ENCODE measurements at places on chromosomes 5 and 9.

GRCh38 chr5:177103523-177104253, 17.0 kb downstream of the FGFR4 start:
- ATAC-seq, result no peak

GRCh38 chr5:169788168-169788567, 151.1 kb downstream of the DOCK2 start:
- ATAC-seq, result no peak

GRCh38 chr5:150261231-150261630, 28.3 kb downstream of the CAMK2A start:
- ATAC-seq, result no peak

DNA sequence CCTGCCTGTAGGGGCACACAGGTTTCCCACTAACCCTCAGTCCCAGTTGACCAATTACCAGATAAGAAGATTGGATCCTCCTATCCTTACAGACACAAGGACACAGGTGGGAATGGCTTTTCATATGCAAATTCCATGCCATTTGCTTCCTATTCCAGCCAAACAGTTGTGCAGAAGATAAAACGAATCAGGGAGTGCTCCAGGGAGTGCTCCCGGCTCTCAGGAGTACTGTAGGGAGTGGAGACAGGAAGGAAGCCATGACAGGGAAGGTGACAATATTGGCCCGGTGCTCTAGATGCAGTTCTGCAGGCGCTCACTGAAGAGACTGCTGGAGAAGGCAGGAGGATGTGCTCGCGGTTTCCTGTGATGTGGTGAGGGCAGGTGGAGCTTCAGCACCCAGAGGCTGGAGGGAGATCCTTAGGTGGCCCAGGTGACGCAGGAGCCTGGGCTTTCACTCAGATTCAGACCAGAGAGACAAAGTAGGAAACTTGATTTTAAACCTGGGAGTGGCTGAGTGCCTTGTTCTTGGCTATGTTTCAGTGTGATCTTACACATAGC, 260.0 kb downstream of the AUH start:
- ATAC-seq, result no peak

GRCh38 chr5:147743678-147744374, 38.7 kb downstream of the JAKMIP2 start:
- no peak for ATAC-seq

DNA sequence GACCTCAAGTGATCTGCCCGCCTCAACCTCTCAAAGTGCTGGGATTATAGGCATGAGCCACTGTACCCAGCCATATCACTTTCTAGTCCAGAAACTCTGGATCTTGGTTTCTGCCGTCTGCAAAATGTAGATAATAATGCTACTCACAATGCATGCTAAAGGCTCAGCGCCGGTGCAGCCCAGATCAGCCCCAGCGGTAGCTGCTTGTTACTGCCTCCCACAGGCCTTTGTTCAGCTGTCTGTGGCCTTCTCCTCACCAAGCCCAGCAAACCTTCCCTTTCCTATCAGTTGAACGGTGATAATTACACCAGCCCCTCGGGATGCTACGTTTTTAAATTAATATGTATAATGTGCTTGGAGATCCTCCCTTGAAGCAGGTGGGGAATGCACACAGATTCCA, 26.2 kb upstream of the MSX2 start:
- no peak for ATAC-seq

GRCh38 chr5:6321078-6321477, 57.3 kb downstream of the MED10 start:
- ATAC-seq, result no peak

- no peak for ATAC-seq
Measured at GRCh38 chr9:23945897-23946296, 119.9 kb upstream of the ELAVL2 start.

DNA sequence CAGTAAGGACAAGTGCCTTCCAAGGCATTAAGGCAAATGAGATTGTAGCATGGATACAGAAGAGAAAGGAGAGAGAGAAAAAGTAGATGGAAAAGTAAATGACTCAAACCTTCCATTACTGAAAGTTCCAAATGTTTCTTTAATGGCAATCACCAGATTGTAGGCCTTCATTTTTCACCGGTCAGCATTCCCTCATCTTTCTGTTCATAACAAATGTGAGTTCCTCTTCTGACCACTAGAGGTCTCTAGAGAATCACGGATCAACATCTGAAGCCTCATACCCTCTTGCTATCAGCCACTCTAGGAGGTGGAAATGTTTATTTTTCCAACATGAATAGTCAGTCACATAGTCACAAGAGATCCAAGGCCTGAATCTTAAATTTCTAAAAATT, 73.6 kb upstream of the RPS23 start:
- peak; percentile 73 for ATAC-seq

GRCh38 chr5:172754596-172755356, 16.2 kb downstream of the DUSP1 start:
- ATAC-seq, result no peak

GRCh38 chr5:141371572-141372475, 1.8 kb downstream of the PCDHGB3 start:
- no peak for ATAC-seq

- ATAC-seq, result peak; percentile 40
Measured at GRCh38 chr5:67770431-67771025, 445.0 kb upstream of the PIK3R1 start.

- no peak for ATAC-seq
Measured at GRCh38 chr5:125057912-125058826, 311.7 kb upstream of the ZNF608 start.

GRCh38 chr5:62000646-62001045, 305.4 kb upstream of the KIF2A start:
- ATAC-seq, result no peak

GRCh38 chr5:14706615-14707021, 42.1 kb downstream of the OTULIN start:
- no peak for ATAC-seq

DNA sequence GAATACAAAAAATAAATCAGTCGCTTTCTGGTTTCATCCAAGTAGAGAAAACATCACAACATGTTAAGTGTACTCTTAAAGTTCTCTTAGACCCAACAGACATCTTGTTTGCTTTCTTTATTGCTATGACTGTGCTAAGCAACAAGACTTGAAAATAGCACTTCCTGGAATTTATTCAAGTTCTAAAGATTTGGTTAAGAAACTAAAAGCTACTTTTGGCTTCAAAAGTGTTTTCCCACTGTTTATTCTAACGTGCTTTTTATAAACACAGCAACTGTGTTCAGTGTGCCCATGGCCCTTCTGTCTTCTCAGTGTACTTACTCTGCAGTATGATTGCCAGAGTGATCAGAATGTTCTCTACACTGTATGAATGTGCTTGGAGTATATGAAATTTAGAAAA, 109.8 kb downstream of the GIN1 start:
- ATAC-seq, result no peak

DNA sequence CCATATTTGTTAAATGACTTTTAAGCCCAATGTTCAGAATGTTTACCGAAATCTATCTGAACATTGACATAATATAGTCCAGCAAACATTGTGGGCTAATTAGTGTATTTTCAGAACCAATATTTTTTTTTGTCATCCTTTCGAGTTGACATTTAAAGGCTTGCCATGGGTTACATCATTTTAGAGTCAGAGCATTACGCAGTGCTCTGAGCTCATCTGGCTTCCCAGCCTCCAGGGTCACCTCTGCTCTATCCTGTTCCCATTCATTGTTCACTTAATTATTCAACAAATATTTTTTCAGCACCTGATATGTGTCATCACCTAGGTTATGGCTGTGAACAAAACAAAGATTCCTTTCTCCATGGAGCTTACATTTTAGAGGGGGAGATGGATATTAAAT, 80.2 kb downstream of the SREK1 start:
- no peak for ATAC-seq

GRCh38 chr5:174412374-174412773, 312.0 kb upstream of the MSX2 start:
- ATAC-seq, result no peak

DNA sequence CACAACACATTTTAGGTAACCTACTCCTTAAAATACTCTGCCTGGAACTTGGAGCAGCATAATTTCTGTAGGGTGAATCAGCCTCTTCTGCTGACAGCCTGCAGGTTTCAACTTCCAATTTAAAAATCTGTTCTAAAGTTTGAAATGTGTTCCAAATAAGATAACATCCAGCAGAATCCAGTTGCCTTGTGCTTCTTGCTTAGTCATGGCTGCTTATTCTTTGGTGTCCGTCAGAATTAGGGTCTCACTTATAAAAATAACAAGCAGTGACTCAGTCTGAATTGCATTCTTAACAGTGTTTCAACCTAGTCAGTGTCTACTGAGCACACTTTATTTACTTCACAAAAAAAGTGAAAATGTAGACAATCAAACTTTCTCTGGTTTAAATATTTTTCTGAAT, 3.7 kb downstream of the CDH6 start:
- ATAC-seq, result no peak

DNA sequence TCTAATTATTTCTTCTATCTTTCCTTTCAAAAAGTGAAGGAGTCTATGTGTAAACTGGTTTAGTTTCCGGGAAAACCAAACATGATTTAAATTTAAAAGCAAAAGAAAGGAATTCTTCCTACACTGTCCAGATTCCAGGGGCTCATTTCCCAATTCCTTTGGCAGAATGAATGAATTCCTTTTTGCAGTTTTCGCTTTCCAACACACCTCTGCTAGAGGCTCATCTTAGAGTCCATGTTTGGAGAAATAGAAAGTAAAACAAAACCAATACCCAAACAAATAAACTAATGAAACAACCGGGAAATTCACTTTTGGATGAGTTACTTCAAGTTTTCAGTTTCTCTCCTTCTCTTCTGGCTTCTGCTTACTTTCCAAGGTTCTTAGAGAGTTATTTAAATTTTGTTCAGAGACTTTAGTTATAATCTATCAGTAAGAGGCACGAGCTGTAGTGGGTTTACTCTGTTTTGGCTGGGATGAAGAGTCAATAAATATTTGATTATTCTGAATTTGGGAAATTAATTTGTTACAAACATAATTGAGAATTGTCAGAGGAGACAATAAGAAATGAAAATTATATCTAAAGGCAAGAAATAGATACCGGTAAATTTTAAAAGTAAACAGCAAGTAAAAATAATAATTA, 365.0 kb upstream of the CDH9 start:
- no peak for ATAC-seq

DNA sequence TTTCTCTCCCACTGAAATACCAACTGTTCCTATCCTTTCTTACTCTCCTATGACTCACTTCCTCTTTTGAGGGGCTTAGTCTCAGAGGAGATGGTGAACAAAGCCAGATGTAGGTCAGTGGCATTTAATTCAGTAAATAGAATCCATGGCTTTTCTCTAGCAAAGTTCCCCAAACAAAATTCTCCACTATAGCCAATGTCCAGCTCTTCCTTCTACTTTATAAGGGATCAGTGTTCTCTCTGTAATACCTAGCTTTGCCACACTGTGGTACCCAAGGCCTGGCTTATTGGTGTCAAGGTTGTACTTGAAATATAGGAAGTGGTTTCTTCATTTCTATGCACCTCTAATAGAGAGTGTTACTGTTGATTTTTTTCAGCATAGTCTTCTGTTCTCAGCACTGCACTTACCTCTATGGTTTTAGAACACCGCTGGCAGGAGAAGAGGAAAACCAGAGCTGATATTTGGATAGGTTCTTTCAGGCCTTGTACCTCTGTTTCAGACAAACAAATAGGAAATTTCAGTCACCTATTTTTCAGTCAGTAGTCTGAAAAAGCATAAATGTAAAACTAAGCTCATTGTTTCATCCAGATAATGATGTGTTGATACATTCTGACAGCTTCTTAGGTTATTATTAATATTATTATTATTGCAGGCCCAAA, 40.6 kb upstream of the ITGA2 start:
- ATAC-seq, result peak; percentile 81

GRCh38 chr5:128770907-128771306, 194.4 kb upstream of the SLC27A6 start:
- no peak for ATAC-seq

- ATAC-seq, result peak; percentile 54
Measured at GRCh38 chr9:504921-505740, 290.5 kb downstream of the DOCK8 start.

GRCh38 chr5:170330568-170331054, 33.0 kb upstream of the LCP2 start:
- peak; percentile 6 for ATAC-seq

DNA sequence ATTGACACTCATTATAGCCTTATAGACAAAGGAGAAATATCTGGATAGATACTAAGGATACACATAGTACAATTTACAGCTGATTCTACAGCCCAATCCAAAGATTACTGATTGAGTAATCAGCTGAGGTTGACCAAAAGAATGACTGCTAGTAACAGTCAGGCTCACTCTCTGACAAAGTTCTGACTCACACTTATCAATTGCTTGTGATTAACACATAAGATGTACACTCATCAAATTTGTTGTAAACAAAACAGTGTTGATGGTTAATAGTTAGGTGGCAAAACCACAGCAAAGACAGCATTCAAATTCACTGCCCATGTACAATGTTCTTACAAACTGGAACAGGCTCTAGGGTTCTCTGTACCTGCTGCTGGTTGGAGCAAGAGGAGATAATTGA, 422.7 kb downstream of the TLE1 start:
- ATAC-seq, result no peak

Data from gastroesophageal sphincter (tissue), 4 donors.